Frontal cortex (tissue), 4 donors: ENCODE measurements at places on chromosomes 12 and 14.

DNA sequence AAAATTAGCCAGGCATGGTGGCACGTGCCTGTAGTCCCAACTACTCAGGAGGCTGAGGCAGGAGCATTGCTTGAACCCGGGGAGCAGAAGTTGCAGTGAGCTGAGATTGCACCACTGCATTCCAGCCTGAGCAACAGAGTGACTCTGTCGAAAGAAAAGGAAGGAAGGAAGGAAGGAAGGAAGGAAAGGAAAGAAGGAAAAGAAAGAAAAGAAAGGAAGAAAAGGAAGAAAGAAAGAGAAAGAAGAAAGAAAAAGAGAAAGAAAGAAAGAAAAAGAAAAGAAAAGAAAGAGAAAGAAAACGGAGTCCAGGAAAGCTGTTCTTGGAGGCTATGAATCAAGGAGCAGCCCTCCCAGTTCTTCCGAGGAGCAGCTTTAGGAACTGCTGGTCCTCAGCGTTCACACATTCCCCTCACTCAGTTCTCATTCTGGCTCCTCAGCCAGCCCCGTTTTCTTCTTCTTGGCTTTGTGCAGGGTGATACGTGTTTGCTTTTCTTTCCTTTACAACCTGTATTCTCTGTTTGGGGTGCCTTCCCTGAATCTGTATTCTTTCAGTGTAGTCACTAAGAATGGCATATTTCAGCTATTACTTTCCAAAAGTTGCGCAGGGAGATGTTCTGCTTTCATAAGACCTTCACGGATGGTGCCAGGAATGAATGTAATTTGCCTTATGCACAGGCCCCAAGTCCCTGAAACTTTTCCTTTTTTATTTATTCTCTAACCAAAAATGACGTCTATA, 12.2 kb downstream of the FBXL14 start:
- DNase-seq: no peak

GRCh38 chr12:32334371-32334777, 65.0 kb upstream of the FGD4 start:
- no peak for DNase-seq

DNA sequence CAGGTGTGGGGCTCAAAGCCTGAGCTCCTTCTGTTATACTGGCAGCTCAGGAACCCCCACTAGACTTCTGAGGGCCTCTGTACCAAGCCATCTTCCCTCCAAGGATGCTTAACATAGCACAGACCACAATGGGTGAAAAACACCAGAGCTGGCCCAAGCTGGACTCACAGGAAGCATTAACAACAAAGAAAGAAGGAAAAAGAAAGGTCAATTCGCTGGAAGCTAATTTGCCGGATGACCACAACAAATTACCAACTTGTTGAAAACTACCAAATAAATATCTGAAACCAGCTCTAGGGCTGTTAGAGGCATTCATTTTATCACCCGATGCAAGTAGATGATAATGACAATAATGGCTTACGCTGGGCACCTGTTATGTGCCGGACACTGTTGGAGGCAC, 48.7 kb downstream of the RBM19 start:
- no peak for DNase-seq

DNA sequence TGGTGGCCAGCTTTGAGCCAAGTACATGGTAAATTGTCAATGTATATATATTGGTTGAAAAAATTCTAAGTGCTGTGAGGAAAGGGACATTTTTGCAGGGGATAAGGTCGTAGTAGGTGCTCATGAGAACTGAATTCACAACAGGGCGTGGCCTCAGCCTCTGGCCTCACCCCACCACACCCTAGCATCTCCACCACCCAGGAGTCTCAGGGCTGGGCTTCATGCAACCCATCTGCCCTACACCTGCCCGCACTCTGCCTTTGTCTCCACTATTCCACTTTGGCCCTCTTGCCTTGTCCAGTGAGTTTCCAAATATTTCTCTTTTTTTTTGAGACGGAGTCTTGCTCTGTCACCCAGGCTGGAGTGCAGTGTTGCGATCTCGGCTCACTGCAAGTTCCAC, 22.1 kb upstream of the AQP2 start:
- DNase-seq: no peak

DNA sequence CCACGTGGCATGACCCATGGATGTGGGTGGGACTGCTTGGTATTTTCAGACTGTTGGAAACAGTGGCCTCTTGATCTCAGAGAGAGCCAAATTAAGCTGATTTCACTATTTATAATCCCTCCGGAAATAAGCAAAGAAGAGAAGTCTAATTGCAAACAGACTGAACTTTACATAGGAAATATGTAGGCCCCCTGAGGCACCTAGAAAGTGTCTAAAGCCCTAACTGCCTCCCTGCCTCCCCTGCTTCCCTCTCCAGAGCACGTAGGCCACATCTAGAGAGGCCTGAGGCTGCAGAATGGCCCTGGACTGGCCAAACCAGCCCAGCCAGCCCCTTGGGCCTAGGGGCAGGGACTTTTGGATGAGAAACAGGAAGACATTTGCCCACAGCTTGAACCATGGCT, 123.8 kb downstream of the ZFP36L1 start:
- DNase-seq: no peak

- DNase-seq: no peak
Measured at GRCh38 chr12:32777691-32778175, 22.0 kb upstream of the YARS2 start.

DNA sequence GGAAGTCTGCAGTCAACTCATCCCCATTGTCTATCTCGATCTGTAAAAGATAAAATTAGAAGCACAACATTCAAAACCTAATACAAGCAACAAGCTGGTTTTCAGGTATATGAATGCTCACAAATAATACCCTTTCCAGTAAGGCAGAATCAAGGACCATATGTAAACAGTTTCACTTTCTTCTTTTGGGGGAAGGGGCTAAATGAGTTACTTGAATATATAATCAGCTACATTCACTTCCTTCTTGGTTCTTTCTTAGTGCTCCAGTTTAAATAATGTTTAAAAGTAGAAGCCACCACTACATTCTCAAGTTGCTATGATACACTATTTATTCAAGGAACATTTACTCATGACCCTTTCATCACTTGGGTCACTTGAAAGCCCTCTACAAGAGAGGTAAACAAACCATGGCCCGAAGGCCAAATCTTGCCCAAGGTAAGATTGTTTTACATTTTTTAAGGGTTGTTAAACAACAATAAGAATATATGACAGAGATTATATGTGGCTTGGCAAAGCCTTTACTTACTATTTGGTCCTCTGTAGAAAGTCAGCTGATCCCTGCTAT, 10.3 kb downstream of the TWF1 start:
- DNase-seq: no peak

- no peak for DNase-seq
Measured at GRCh38 chr14:89521988-89522387, 105.0 kb upstream of the FOXN3 start.

GRCh38 chr12:110744151-110744571, 1.5 kb upstream of the PPP1CC start:
- peak; percentile 58 for DNase-seq

DNA sequence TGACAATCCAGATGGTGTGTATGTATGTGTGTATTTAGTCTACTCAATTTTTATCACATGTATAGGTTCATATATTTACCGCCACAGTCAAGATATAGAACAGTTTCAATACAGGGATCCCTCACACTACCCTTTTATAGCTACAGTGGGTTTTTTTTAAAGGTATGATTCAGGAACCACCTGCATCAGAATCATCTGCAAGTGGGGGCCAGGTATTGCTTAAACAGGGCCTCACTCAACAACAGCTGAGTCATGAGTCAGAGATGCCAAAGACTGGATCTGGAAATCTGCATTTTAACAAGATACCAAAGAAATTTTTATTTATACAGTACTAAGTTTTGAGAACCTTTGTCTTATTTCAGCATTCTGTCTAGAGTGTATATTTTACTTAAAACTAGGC, 117.6 kb downstream of the SLC35F4 start:
- DNase-seq: no peak

DNA sequence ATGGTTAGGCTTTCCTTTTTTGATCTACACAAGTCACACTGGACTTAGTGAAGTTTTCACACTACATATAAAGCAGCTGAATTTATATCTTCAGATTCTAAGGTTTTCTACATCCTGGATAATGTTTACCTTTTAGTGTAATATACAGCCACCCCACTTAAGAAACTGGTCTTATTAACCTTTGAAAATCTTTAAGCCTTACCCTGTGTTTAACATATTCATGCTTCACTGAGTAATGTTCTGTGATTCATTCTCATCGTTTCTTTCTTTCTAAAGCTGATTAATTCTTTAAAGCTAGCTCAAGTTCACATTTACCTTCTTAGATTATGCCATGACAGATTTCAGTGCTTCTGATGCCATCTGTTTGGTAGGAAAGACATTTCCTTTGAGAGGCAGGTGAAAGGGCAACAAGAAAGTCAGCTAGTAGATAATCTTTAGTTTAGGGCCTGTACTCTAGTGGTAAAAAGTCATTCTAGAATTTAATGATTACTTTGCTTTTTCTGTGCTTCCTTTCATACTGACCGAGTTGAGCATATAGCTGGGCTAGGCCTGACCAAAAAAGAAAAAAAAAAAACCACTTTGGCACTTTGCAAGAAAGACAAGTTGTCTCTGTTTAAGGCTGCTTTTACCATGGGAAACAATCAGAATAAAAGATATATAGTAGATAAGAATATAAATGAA, 690.9 kb upstream of the FBXO33 start:
- no peak for DNase-seq

DNA sequence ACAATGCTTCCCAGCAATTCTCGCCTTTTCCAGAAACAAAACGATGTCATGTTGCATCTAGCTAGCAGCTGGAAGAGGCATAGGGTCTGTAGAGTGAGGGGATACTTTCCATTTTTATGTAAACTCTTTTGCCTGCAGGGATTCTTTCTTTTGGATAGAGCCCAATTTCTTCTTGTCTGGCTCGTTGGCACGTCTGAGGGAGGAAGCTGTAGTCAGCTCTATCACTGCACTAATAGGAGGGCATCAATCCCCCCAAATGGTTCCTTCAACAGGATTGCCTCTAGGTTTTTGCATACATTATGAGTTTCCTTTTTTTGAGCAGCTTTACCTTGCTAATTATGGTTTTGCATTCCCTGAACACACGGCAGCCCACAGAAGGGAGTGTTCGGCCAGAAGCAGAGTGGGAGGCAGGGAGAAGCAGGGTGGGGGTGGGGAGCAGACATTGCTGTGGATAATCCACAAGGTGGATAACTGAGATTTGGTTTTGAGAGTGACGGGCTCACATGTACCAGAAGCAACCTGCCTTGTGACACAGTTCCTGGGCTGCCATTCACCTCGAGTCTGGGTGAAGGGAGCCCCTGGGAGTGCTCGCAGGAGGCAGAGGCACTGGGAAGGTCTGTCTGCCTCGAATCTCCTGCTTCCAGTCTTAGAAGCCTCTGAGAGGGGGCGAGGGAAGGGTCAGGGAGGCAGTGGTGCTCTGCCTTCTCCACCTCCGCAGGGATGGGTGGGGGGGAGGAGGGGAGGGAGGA, 24.5 kb downstream of the LRTM2 start:
- DNase-seq: no peak

DNA sequence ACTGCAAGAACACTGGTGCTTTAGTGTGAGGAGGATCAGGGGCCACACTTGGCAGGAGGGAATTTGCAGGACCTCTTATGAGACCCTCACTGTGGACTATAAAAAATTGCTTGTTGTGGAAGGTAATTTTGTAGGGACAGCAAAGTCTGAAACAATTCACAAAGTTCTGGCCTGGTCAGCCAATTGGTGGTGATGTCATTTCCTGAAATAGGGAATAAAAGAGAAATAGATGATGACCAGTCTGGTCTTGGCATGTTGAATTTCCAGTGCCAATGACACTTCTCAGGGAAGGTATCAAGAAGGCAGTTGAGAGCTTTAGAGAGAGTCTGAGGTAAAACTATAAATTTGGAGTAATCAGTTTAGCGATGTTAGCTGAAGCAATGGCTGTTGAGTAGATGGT, 129.3 kb upstream of the LMNTD1 start:
- no peak for DNase-seq

DNA sequence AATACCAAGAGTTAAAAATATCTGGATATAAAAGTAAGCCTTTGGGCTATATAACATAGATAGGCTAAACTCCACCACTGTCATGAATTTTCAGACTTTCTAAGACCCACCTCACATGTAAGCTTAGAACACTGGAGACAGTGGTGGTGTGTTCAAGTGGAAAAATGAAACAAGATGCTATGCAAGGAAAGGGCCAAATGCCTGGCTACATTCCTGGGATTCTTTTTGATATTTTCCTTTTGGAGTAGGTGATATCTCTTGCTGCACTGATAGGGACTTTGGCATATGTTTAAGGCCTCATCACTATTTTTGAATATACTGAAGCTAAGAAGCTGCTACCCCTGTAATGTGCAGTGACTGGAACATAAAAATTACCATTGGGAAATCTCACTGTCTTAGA, 341.3 kb downstream of the SLC16A7 start:
- no peak for DNase-seq

- no peak for DNase-seq
Measured at GRCh38 chr14:96830946-96831345, 33.8 kb downstream of the VRK1 start.

DNA sequence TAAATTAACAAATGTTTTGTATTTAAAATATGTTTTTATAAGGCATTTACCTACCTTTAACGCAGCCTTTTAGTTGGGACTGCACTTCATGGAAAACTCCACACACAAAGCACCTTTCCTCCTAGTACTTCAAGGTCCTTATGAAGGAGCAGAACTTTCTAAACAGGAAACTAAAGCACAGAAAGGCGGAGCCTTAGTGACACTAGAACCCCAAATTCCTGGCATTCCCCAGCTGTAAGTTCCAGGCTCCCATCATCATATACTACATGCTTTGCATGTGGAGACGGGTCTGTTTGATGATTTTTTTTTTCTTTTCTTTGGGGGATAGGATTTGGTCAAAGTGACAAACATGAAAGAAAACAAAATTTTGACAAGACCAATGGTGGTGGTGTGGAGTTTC, 39.5 kb downstream of the STXBP6 start:
- DNase-seq: no peak

DNA sequence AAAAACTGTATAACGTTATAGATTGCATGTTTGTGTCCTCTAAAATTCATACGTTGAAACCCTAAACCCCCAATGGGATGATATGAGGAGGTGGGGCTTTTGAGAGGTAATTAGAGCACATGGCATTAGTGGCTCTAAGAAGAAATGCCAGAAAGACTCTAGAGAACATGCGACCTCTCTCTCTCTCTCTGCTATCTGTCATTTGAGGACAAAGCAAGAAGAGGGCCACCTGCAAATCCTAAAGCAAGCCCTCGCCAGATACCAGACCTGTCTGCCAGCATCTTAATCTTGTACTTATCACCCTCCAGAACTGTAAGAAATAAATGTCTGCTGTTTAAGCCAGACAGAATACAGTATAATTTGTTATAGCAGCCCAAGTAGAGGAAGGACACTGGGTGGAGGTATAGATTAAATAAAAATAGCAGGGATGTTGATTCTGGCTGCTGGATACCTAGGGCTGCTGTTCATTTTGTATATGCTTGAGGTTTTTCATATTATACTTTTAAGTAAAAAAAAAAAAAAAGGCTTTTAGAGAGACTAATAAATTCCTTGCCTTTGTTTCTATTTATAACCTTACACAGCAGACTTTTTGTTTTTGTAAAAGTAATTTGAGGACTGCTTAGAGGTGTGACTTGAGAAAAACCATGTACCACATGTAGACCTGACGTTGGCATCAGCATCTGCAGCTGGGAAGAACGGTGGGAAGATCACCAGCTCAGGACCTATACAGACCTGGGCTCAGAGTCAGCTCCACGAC, 26.9 kb downstream of the MOK start:
- no peak for DNase-seq
